ENCODE measurements at places on chromosomes 2 and 18.
A peak's percentile ranks its signal among the peaks of the same experiment; 100 is the strongest.

DNA sequence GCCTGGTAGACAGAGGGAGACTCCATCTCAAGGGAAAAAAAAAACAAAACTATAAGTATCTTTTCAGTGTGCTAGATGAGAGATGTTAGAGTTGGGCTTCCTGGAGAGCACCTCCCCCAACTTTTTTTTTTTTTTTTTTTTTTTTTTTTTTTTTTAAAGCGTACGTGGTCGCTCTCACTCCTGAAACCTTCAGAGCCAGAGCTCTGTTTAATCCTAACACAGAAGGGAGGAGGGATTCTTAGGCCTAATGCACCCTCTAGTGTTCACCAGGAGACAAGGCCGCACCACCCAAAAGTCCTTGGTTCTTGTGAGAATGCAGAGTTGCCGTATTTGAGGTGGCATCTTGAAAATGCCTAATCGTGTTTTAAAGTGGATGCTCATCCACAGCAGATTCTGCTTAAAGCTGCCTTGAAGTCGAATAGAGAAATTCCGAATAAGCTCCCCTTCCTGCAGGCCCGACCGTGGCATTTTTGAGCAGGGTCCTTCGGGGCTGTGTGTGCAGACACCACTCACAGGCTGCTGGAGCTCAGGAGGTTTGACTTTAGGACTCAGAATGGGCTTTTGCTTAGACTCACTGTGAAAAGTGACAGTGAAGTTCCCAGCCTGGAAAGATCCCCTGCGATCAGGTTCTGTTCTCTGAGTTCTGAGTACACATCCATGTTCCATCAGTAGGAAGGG is 252.6 kb downstream of the AGAP1 start:
- peak; percentile 82 for ATAC-seq

DNA sequence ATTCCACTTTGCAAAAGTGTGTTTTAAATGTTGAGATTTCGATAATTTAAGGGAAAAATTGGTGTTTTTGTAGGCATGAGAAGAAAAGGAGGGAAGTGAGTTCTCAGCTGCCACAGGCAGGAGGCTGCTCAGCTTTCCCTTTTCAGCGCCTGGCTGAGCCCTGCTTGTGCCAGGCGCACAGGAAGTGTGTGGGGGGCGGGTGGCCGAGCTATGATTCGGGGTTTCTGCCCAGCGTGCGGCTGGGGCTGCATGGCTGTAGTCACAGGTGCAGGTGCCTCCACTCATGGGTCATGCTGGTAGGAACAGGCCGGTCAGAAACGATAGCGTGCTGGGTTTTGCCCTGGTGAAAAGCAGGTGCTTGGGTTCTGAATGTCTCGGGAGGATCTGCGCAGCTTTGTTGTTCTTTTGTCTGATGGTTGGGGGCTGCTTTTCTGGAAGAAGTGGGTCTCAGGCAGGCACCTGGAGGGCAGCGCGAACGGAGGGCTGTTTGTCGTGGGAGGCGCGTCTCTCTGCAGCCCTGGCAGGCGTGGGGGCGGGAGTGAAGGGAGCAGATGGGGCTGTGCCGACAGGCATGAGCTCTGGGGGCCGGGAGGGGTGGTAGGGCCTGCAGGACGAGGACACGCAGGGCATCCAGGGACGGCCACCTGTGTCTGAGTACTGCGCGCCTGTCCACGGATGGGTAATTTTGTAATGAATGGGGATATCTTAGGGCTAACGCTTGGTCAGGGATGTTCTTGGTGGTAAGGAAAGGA is 2.1 kb downstream of the KCNG2 start:
- ATAC-seq: no peak

DNA sequence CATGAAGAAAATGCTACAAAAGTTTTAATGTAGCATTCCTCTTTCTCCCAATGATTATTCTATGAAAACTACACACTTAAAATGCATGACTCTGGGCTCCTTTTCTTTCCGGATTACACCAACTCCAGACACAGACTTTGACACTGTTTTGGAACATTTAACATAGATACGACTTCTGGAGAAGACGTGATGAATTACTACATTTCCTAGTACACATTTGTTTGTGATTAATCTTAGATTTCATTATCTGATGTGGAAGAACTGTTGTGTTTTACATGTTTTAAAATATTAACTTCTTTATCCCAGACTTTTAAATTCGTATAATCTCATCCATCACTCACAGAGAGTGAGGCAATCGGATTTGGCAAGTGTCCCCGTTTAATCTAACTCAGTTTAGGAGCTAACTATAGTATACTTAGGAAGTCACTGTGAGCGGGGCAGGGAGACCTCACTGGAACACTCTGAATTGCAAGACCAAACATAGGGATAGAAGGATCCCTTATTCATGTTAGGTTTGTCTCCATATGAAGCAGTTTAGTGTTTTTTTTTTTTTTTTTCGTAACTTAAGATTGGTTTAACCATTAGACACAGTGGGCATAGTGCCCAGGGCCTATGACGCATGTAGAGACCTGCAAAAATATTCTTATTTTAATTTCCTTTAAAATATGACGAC is 66.7 kb downstream of the PDE1A start:
- peak; percentile 31 for ATAC-seq

DNA sequence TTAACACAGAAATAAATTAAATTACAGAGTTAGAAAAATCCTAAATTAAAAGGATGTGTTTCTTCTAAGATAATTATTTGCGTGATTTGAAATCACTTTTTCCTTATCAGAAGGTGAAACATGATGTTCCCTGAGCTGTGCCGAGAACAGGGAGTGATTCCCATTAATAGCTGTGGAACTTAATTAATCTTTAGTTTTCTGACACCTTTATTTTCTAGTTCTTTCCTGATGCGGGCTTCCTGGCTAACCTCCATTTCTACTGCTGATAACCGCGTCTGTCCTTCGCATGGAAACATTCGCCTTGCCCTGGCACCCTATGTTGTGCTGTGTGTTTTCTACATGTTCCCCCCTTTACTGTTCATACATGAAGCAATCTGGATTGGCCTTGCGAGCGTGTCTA is 172.9 kb downstream of the FAM210A start:
- no peak for ATAC-seq

DNA sequence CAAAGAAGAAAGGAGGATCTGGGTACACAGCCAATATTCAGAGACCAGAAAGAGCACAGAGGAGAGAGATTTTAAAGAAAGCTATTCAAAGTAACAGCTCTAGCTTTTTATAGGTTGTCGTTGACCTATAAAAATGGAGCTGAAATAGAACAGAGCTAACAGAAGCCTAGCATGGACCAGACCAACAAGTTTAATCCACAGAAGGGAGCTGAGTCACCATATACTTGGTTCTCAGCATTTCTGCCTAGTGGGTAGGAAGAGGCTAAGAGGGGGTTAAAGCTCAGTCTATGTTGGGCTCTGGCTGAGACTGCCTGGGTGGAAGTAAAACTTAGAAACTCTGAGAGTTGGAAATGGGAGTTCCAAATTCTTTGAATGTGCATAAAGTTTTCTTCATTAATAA is 678.0 kb upstream of the CDH2 start:
- ATAC-seq: peak; percentile 35

- ATAC-seq: no peak
These were observed 20.0 kb downstream of the BUB1 start for GRCh38 chr2:110657724-110658305.

DNA sequence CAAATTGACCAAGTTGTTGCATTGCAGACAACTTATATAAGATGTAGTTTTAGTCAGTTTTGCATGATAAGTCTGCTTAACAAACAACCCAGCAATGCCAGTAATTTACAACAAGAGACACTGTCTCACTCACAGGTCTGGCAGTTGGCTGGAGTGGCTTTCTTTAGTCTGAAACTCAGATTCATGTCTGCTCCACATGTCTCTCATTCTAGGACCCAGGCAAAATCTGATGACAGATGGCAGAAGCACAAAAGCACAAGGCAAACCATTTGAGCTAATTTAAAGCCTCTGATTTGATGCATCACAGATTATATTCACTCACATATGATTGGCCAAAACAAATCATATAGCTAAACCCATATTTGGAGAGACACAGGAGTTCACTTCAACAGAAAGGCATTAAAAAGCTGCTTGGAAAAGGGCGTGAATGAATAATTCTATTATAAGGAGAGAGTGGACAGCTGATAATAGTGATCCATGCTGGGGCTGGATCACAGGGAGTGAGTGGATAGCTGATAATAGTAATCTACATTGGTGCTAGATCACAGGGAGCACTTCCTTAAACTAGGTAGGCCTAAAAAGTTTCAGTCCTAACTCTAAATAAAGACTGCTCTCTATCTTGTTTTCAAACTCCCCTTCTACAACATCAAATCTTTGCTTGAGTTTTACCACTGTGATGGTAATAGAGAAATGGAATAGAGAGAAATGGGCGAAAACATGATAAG is 593.2 kb upstream of the ZNF804A start:
- ATAC-seq: no peak

DNA sequence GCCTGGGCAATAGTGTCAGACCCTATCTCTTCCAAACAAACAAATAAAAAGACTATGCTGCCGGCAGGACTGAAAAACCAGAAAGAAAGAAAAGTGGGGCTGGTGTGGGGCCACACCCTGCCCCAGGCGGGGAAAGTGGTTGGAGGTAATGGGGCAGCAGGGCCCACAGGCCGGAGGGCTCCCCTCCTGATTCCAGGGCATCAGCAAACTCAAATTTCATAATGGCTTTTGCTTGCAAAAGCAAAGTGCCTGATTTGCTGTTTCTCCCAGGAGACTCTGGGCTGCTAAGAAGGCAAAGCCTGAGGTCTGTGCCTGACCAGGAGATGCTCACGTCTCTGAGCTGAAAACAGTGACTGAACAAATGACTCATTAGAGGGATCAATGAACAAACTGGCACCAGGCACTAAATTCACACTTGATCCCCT is 121.9 kb downstream of the HDAC4 start:
- peak; percentile 4 for ATAC-seq

GRCh38 chr2:240142256-240142775 is 1.9 kb upstream of the OTOS start:
- ATAC-seq: no peak

DNA sequence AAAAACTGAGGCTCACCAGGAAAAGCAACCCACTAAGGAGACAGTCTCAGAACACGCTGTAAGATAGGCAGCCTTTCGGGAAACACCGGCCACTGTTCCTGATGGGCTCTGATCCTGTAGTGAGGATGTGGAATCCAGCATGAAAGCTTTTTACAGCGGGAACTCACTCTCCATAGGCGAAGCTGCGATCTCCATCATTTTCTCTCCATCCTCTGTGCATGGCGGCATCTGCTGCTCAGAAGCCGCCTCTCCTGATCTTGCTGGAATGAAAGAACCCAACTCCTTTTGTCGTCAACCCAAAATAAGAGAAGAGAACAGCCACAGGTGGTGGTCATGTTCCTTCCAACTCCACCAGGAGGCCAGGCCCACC is 49.9 kb downstream of the TMEM18 start:
- no peak for ATAC-seq

- no peak for ATAC-seq
These were observed 1071.4 kb upstream of the FAM98A start for GRCh38 chr2:34670482-34670881.

GRCh38 chr2:235951493-235951892 is 216.7 kb downstream of the GBX2 start:
- ATAC-seq: no peak

GRCh38 chr2:207286106-207286505 is 120.4 kb upstream of the KLF7 start:
- no peak for ATAC-seq

GRCh38 chr2:25314514-25315315 is 27.0 kb downstream of the DNMT3A start:
- ATAC-seq: peak; percentile 92

DNA sequence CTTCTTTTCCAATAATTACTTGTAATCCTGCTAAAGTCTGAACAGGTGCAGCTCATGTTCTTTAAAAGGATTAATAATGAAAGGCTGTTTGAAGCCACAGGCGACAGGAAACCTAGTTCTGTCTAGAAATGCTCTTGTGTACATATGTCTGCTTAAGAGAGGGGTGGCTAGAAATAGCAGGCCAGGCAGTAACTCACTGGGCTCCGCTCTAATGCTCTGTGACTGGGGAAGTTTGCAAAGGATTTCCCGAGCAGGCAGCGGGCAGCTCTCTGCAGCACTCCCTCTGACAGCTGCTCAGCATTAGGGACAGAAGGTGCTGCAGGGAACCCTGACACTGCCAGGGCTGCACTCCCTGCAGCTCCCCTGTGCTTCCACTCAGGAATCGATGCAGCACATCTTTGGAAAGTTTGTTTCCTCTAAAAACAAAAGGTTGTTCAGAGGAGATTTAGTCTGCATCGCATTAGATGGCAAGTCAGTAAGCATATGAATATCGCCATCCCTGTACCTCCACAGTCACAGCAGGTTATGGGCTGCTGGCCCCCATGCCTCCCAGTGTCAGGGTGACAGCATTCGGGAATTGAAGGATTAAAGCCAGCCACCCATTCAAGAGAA is 33.1 kb upstream of the TTC39C start:
- ATAC-seq: peak; percentile 79

GRCh38 chr18:26656431-26656943 is 108.1 kb upstream of the KCTD1 start:
- peak; percentile 37 for ATAC-seq

GRCh38 chr2:239327536-239328350 is 73.1 kb downstream of the HDAC4 start:
- peak; percentile 44 for ATAC-seq

DNA sequence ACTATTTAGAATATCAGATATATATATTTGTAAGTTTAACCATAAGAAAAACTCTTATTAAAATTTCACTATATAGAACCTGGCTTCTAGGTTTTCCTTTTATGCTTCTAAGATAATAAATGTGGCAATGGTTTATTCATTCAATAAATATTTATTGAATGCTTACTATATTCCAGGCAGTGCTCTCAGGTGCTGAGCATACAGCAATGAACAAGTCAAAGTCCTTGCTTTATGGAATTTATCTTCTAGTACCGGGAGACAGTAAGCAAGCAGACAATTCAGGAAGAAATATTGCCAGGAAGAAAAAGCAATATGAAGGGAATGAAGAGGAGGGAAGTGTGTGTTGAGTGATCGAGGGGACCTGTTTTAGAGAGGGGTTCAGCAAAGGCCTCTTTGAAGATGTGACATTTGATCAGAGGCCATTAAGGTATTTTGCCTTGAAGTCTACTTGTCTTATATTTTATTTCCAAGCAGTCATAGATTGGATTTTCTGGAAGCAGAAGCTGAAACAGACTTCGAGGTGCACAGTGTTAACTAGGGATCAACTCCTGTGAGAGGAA is 94.5 kb upstream of the LYPD6 start:
- no peak for ATAC-seq

DNA sequence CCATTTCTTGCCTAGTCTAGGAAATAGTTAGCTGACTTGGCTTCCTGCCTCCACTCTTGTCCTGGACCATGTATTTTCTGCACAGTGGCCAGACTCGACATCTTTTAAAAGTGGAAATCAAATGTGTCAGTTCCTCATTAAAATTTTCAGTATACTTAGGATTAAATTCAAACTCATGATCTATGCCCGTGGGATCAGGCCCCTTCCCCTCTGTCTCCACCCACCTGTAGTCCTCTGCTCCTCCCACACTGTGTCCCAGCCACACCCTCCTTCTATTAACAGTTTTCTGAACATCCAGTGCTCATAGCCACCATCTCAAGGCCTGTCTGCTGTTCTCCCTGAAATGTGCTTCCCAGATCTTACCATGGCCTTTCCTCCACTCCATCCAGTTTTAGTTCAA is 13.3 kb downstream of the ARHGAP25 start:
- ATAC-seq: no peak

All from motor neuron (in vitro differentiated cells).